Brain microvascular endothelial cell (primary cell): ENCODE measurements at places on chromosomes 16 and 17.

DNA sequence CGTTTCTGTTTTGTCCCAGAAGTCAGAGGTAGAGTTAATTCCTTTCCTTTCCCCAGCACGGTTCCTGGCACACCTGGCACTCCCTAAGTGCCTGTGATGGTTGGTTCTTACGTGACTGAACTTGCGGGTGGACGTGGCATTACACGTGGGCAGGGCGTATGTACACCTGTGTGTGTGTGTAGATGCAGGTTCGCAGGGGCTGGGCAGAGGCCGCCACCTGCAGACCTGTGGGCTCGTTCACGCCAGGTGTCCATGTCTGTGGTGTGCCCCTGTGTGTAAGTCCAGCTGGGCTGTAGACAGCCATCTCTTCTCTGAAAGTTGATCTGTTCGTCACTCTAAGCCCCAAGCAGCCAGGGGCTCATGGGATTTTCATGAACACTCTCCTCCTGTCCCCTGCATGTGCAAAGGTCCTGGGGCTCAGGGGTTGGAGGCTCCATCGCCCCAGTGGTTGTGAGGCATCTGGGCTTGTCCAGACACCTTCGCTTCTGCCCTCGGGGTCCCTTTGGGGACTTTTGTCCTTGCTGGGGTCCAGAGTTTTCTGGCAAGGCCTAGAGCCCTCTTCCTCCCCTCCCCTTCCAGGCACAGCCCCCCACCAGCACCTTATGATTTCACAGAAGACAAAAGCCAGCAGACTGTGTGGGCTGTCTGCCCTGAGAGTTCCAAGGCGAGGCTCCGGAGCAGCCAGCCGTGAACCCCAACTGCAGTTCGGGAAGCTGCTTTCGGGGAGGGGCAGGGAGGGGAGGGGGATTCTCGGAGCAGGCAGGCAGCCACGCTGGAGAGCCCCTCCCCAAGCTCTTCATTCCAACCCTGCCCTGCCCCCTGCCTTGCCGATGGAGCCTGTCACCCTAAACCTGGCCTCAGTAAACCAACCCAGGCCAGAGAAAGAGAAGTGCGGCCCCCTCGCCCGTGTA, 5.4 kb upstream of the FSCN2 start:
- DNase-seq = no peak

DNA sequence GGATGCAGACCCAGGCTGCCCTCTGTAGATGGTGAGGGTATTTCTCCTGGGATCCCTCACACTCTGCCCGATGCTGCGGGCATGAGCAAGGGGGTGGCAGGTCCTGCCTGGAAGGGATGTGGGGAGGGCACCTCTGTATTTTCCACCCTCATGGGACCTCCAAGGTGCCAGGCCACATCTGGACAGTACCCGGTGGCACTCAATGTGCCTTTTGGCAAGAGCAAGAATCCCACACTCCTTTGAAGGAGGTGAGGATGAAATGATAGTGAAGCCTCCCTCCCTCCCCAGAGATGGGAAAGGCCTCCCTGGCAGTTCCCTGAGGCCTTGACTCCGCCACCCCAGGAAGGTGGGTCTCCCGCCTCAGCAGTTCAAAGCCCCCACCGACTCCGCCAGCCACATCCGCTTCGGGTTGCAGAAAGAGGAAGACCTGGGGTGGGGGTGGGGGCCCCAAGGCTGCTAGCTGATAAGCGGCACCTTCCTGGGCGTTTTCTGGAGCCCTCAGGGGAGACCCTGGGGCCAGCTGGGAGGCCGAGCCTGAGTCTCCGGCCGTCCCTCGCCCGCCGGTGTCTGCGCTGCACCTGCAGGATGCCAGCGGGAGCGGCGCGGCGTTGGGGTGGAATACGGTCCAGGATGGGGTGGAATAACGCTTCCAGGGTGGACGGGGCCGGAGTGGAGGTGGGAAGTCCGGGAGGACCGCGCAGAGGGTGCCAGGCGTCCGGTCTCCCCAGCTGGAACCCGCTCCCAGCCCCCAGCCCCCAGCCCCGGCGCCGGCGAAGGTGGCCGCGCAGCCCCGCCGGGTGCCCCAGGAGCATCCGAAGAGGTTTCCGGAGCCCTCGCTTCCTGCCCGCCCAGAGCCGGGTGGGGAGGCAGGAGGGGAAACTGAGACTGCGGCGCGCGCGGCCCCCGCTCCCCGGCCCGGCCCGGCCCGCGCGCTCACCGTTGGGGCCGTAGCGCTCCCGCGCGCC, 718 bp downstream of the ATP2A3 start:
- no peak for DNase-seq

- DNase-seq = no peak
Observed at GRCh38 chr16:55810451-55810961, 22.4 kb downstream of the CES1 start.

DNA sequence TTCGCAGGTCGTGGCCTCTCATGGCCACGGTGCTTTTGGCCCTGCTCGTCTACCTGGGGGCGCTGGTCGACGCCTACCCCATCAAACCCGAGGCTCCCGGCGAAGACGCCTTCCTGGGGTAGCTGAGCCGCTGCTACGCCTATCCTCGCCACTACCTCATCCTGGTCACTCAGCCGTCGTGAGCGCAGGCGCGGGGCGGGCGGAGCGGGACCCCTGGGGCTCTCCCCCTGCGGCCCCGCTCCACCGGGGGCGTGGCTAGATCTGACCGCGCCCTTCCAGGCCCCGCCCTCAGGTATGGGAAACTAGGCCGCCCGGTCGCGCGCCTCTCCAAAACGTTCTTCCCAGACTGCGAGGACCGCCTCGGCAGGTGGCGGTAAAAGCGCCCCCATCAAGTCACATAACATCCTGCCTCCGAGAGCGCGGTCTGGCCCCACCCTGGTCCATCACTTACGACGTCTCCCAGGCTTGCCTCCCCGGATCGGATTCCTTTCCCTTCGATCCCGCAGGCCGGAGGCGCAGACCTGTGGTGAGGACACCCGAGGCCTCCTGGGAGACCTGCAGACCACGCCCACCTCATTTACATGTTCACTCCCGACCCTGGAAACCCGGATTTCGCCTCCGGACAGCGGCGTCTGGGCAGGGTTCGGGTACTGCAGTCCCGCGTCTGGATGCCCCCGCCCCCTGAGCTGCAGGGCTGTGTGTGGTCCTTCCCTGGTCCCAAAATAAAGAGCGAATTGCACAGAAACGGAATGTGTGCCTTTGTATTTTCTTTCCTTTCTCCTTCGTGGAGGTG, 91.5 kb upstream of the TMEM97 start:
- DNase-seq = peak; percentile 32

GRCh38 chr16:30557707-30557956, 542 bp downstream of the ZNF764 start:
- DNase-seq = no peak
